Activated B cell treated with CpG ODN at 0.5 μM for 24 hours (primary cell): ENCODE measurements at places on chromosomes 7 and 10. TPM values are rescaled to one million over a fixed set of nuclear protein-coding genes. Genes with fewer than 3 reads are reported as not detected.

The ASB10 gene
- total RNA-seq: not detected in 2 replicates

- H3K4me3 ChIP-seq: no peak overlapping the region
- no peaks in the 10 kb centered on the region for H3K27me3 ChIP-seq
- no peaks in the 10 kb centered on the region for H3K36me3 ChIP-seq
- H3K4me1 ChIP-seq: no peaks in the 10 kb centered on the region
- no peak for DNase-seq
Observed at GRCh38 chr10:58698777-58699356, 186.2 kb downstream of the BICC1 start.

DNA sequence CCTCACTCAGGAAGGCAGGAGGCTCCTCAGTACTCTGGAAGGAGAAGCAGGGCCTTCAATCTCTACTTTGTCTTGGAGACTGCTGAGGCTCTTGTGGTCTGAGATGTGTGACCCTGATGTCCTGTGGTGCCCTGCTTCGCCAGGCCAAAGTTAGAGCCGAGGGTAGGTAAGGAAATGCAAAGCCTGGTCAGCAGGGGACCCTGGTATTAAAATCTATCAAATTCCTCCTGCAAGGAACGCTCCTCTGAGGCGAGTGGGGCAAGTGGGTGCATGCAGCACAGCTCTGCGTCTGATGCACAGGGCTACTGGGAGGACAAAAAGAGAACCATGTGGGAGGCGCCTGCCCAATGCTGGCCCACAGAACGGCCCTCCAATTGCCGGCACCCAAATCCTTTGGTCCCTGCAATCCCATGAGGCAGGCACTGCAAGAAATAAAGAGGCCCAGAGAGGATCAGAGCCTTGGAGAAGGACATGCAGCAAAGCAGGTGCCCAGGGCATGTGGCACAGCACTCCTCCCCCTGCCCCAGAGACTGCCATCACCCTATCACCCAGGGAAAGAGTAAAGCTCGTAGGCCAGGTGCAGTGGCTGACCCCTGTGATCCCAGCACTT lies 23.1 kb upstream of the ZMIZ1 start:
- H3K27me3 ChIP-seq: peaks cover 5% of the 10 kb centered on the region
- H3K27ac ChIP-seq: no peak overlapping the region
- no peak overlapping the region for H3K4me3 ChIP-seq
- H3K36me3 ChIP-seq: no peaks in the 10 kb centered on the region
- peaks cover 19% of the 10 kb centered on the region for H3K4me1 ChIP-seq

GRCh38 chr10:82397854-82398253 lies 522.9 kb downstream of the NRG3 start:
- no peak overlapping the region for H3K4me3 ChIP-seq
- no peak overlapping the region for H3K27ac ChIP-seq
- H3K4me1 ChIP-seq: no peaks in the 10 kb centered on the region
- H3K36me3 ChIP-seq: no peaks in the 10 kb centered on the region

The VOPP1 gene
- 403 and 438 TPM in 2 replicates for total RNA-seq

- no peak for DNase-seq
- no peak overlapping the region for H3K27ac ChIP-seq
- H3K4me3 ChIP-seq: no peak overlapping the region
- no peaks in the 10 kb centered on the region for H3K27me3 ChIP-seq
Observed at GRCh38 chr7:70190281-70190680, 592.0 kb downstream of the AUTS2 start.

DNA sequence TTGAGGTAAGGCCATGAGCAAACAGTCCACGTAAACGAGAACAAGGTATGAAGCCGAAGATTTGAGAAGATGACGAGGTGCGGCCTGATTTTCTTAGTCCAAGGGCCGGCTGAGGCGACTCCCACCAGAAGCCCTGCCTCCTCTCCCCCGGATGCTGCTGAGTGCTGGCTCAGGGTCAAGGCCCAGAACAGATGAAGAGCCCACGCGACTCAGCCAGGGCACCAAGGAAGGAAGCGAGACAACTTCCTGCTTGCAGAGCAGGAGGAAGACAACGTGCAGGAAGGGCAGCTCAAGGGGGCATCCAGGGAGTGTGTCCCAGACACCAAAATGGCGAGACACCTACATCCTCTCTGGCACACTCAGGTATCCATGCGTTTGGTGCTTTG lies 99.5 kb downstream of the CYTH3 start:
- H3K4me1 ChIP-seq: no peaks in the 10 kb centered on the region
- no peak overlapping the region for H3K27ac ChIP-seq
- no peak for DNase-seq
- no peaks in the 10 kb centered on the region for H3K27me3 ChIP-seq
- peaks cover 5% of the 10 kb centered on the region for H3K36me3 ChIP-seq
- H3K4me3 ChIP-seq: no peak overlapping the region

The CHRM2 gene
- not detected in 2 replicates for total RNA-seq

The GPC2 gene
- 5.0 and 5.1 TPM in 2 replicates for total RNA-seq

- H3K4me3 ChIP-seq: no peak overlapping the region
- peaks cover 4% of the 10 kb centered on the region for H3K36me3 ChIP-seq
- H3K27ac ChIP-seq: no peak overlapping the region
- H3K27me3 ChIP-seq: no peaks in the 10 kb centered on the region
Observed at GRCh38 chr7:133724694-133725093, 402.4 kb upstream of the LRGUK start.

- H3K36me3 ChIP-seq: no peaks in the 10 kb centered on the region
- DNase-seq: no peak
- H3K27ac ChIP-seq: no peak overlapping the region
- H3K27me3 ChIP-seq: no peaks in the 10 kb centered on the region
Observed at GRCh38 chr10:121032460-121032859, 181.3 kb downstream of the WDR11 start.
